ENCODE measurements at places on chromosomes 4 and X.

GRCh38 chr4:164779811-164780216, 25.9 kb downstream of the SMIM31 start:
- no peak for DNase-seq

DNA sequence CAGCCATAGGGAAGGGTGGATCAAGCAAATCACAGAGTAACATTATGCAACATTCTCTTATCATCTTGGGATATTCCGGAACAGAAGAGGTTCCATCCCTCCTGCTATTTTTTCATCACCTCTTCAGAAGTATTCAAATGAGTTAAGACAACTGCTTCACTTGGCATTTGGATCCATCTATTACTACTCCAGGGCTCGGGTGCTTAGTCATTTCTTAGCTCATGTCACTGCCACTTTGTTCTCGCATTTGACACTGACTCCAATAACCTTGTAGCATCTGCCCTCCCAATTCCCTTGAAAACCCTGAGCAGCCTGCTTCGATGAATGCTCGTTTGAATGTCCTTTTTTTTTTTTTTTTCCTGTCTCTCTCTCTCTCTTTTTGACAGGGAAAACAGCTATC, 114.9 kb downstream of the PPARGC1A start:
- no peak for DNase-seq

GRCh38 chr4:42142591-42142990, 9.9 kb downstream of the BEND4 start:
- DNase-seq: no peak

GRCh38 chrX:78237127-78237526, 90.3 kb downstream of the CYSLTR1 start:
- no peak for DNase-seq

GRCh38 chr4:179671609-179672008, 2229.4 kb upstream of the AGA start:
- no peak for DNase-seq

DNA sequence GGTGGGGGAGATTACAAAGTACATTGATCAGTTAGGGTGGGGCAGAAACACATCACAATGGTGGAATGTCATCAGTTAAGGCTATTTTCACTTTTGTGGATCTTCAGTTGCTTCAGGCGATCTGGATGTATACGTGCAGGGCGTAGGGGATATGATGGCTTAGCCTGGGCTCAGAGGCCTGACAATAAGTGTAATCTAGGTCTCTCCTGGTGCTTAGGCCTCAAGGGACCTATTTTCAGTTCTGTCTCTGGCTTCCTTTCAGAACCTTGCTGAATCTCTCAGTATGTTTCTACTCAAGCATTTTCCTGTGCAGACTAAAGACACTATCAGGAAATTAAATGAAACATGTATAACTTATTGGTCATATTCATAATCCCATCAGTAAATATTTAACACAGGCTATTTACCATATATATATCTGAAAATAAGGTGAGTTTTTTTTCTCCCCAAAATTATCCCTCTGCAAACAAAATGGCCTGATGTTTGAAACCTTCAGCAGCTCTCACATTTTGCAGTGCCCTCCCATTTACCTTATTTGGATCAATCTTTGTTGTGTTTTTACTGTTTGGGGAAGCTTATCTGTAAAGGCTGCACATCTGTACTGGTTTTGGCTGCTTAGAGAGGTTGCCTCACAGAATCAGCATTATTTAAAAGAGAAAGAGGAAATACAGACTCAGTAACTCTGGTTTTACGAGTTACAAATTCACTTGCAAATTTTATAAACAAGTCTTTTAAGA, 2.3 kb upstream of the ZCCHC4 start:
- no peak for DNase-seq

DNA sequence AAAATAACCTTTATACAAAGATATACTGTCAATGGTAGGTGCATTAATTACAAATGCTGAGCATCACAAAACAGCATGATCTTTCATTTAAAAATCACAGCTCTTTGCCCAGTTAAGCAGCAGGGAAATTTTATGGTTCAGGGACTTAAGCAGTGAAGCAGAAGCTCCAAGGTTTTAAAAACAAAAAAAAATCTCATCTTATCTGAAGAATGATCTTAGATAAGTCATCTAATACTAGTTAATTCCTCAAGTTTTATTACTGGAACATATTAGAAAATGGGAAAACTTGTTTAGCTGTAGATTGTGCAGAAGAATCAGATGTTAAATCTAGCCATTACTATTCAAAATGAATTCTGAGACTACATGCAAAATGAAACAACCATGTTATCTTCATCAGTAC, 289.9 kb downstream of the GASK1B start:
- no peak for DNase-seq

DNA sequence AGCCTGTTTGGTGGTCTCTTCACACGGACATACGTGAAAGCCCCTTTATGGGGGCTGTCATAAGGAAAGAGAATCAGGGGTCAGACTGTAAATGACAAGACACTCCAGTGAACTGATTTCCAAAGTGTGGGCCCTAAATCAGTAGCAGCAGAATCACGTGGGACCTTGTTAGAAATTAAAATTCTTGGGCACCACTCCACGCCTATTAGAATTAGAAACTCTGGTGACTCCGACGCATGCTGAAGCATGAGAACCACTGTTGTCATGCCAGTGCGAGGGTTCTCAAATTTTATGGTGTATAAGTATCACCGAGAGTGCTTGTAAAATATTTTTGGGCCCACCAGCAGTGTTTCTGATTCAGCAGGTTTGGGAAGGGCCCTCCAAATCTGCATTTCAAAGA, 672.8 kb downstream of the DMD start:
- DNase-seq: no peak

DNA sequence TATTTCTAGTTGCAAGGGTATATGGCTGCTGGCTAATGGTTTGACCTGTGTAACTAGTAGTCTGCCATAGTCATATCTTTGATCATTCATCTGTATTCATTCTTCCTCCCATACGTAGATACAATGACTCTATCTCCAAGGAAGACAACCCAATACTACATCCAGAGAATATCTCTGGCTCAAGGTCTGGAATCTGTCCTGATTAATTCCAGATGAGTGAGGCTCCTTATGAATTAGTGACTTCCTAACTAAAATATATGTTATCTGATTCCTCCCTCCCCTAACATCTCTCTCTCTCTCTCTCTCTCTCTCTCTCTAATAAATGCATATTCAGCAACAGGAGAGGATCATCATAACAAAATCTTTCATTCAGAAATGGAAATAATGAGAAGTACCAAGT, 641.5 kb downstream of the FAT4 start:
- no peak for DNase-seq
